H9 (cell line): ENCODE measurements at places on chromosomes 7 and 10. TPM values are rescaled to one million over a fixed set of nuclear protein-coding genes. Genes with fewer than 3 reads are reported as not detected.

HOXA6 gene
- total RNA-seq, result not detected in 2 replicates

RAB19 gene
- 14.4 and 15.1 TPM in 2 replicates for total RNA-seq

CRHR2 gene
- 0.07 and 0.13 TPM in 2 replicates for total RNA-seq

PPP1R9A gene
- 17.0 and 17.3 TPM in 2 replicates for total RNA-seq

CCM2 gene
- 30.4 and 30.5 TPM in 2 replicates for total RNA-seq

TSPAN33 gene
- 34.7 and 36.7 TPM in 2 replicates for total RNA-seq

ASB10 gene
- not detected in 2 replicates for total RNA-seq

- H3K27me3 ChIP-seq, result no peaks in the 10 kb centered on the region
- H3K27ac ChIP-seq, result no peak overlapping the region
- H3K4me1 ChIP-seq, result no peaks in the 10 kb centered on the region; the same call in 1 of the 2 replicates
- DNase-seq, result no peak
- H3K4me3 ChIP-seq, result no peak overlapping the region
Observed at GRCh38 chr10:47418321-47418720, 34.2 kb upstream of the ZNF488 start.

- H3K27ac ChIP-seq, result no peak overlapping the region
- peaks cover 11% of the 10 kb centered on the region for H3K36me3 ChIP-seq
- peak; percentile 65 for DNase-seq
- peaks cover 16% of the 10 kb centered on the region; the same call in 1 of the 2 replicates for H3K27me3 ChIP-seq
Observed at GRCh38 chr10:132306864-132307751, 642 bp downstream of the STK32C start.

DNA sequence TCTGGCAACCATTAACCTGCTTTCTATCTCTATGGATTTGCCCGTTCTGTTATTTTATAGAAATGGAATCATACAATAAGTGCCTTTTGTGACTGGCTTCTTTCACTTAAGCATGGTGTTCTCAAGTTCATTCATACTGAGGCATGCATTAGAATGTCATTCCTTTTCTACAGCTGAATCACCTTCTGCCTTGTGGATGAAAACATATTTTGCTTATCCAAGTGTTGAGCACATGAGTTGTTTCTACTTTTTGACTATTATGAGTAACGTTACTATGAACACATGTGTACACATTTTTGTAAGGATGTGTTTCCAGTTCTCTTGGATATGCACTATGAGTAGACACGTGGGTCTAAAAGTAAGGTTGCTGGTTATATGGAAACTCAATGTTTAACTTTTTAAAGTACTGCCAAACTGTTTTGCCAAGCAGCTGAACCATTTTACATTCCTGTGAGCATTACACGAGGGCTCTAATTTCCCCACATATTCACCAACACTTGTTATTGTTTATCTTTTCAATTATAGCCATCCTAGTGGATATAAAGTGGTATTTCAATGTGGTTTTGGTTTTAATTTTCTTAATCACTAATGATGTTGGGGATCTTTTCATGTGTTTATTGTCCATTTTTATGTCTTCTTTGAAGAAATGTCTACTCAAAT lies 241.3 kb downstream of the FANK1 start:
- H3K4me3 ChIP-seq, result no peak overlapping the region
- no peaks in the 10 kb centered on the region for H3K27me3 ChIP-seq
- H3K4me1 ChIP-seq, result no peaks in the 10 kb centered on the region; the same call in 1 of the 2 replicates
- peaks cover 10% of the 10 kb centered on the region for H3K36me3 ChIP-seq

DNA sequence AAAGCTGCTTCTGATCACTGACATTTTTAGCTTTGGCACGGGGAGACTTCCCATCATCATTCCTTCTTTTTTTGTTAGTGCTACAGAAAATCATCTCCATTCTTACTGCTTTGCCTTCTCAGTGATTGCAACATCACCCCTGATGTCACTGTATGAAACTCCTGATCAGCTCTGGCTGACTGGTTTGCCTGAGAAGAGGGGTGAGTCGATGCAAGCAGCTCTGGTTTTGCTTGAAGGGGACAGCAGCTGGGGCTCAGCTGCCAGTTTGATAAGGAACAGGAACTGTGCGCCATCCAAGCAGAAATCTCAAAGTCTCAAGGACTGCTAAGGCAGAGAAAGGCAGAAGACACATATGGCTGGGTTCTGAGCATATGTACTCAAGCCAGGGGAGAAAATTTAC lies 808.5 kb upstream of the CELF2 start:
- no peaks in the 10 kb centered on the region; the same call in 1 of the 2 replicates for H3K4me1 ChIP-seq
- H3K27me3 ChIP-seq, result no peaks in the 10 kb centered on the region
- no peak overlapping the region for H3K27ac ChIP-seq
- H3K4me3 ChIP-seq, result no peak overlapping the region
- no peak for DNase-seq
- H3K36me3 ChIP-seq, result no peaks in the 10 kb centered on the region; the same call in 1 of the 3 replicates

- H3K27ac ChIP-seq, result no peak overlapping the region
- H3K4me1 ChIP-seq, result peaks cover 2% of the 10 kb centered on the region; the same call in 1 of the 2 replicates
- no peak overlapping the region for H3K4me3 ChIP-seq
Observed at GRCh38 chr10:20944789-20945502, 47.8 kb upstream of the NEBL start.

DNA sequence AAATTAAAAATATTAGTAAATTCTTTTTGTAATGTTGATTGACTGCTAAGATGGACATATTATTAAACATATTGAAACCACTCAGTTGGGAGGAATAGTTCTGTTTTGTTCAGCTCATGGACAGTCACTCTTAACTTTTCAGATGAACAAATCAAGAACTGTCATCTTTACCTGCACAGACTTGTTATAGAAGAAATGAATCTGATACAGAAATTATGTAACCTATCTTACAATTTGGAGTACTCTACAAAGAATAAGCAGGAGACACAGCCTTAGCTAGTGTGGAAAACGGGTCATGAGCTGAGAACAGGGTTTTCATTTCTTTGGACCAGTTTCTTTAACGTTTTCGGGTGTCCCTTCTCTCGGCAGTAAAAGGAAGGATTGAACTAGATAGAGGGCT lies 1.2 kb upstream of the ANLN start:
- H3K4me1 ChIP-seq, result peaks cover 2% of the 10 kb centered on the region
- DNase-seq, result no peak
- no peak overlapping the region for H3K27ac ChIP-seq
- H3K4me3 ChIP-seq, result no peak overlapping the region
- H3K36me3 ChIP-seq, result no peaks in the 10 kb centered on the region

DNA sequence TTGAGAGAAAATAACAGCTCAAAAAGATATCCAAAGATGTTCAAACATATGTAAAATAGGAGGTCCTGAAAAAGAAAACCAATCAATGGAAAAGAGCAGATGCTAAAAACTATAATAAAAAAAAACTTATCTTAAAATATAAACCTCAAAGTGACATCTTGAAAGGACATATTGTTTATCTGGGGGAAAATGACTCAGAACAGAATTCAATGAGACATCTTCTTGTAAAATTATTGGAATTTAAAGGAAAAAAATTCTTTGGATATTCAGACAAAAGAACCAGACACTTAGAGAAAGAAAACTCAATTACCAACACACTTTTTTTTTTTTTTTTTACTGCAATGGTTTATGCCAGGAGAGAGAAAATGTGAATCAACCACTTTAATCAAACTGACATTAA lies 58.9 kb downstream of the NAMPT start:
- no peak for DNase-seq
- no peak overlapping the region for H3K27ac ChIP-seq
- H3K36me3 ChIP-seq, result no peaks in the 10 kb centered on the region
- no peaks in the 10 kb centered on the region for H3K27me3 ChIP-seq
- H3K4me1 ChIP-seq, result no peaks in the 10 kb centered on the region

DNA sequence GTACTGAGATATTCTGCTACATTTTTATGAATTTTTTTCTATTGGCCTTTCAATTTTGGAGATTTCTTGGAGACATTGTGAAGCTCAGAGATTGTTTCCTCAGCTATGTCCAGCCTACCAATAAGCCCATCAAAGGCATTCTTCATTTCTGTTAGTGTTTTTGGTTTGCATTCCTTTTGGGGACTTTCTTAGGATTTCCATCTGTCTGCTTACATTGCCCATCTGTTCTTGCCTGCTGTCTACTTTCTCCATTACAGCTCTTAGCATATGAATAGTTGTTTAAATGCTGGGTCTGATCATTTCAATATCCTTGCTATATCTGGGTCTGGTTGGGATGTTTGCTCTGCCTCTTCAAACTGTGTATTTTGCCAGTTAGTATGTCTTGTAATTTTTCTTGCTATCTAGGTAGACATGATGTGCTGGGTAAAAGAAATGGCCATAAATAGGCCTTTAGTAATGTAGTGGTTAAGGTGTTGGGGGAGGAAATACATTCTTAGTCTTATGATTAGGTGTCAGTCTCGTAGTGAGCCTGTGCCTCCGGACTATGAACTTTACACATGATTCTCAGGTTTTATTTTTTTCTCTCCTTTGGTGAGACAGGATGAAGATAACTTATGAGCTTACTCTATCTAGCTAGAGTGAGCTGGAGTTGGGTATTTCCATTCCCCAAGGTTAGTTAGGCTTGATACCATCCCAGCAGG lies 32.6 kb upstream of the NME8 start:
- DNase-seq, result no peak
- no peaks in the 10 kb centered on the region; the same call in 1 of the 2 replicates for H3K36me3 ChIP-seq
- no peak overlapping the region for H3K27ac ChIP-seq
- H3K4me3 ChIP-seq, result no peak overlapping the region

GRCh38 chr7:70698219-70698832 lies 433.6 kb upstream of the GALNT17 start:
- DNase-seq, result no peak
- H3K4me3 ChIP-seq, result peak overlapping the region; percentile 95
- peaks cover 16% of the 10 kb centered on the region; the same call in 1 of the 2 replicates for H3K4me1 ChIP-seq
- no peaks in the 10 kb centered on the region for H3K27me3 ChIP-seq

GRCh38 chr7:157412021-157412443 lies 75.2 kb downstream of the DNAJB6 start:
- H3K27me3 ChIP-seq, result no peaks in the 10 kb centered on the region
- no peak overlapping the region for H3K27ac ChIP-seq
- no peak overlapping the region for H3K4me3 ChIP-seq
- H3K4me1 ChIP-seq, result no peaks in the 10 kb centered on the region
- peaks cover 35% of the 10 kb centered on the region for H3K36me3 ChIP-seq
- no peak for DNase-seq

DNA sequence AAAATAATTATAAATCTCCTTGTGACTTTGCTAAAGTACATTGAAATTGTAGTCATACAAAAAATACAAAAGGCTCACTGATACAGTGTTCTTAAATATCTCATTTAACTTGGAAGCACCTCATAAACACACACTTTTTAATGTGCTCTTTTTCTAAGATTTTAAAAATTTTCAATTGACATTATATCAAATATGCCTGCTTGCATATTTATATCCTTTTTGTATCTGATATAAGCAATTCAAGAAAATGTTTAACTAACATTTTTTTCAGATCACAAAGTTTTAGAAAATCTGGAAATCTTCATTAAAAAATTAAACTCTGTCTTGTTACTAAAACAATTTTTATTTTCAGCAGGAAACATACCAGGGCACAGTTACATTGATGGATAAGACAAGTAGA lies 661.5 kb downstream of the REEP3 start:
- no peak for DNase-seq
- no peaks in the 10 kb centered on the region for H3K36me3 ChIP-seq
- H3K27me3 ChIP-seq, result no peaks in the 10 kb centered on the region
- no peak overlapping the region for H3K4me3 ChIP-seq
- no peaks in the 10 kb centered on the region; the same call in 1 of the 2 replicates for H3K4me1 ChIP-seq

DNA sequence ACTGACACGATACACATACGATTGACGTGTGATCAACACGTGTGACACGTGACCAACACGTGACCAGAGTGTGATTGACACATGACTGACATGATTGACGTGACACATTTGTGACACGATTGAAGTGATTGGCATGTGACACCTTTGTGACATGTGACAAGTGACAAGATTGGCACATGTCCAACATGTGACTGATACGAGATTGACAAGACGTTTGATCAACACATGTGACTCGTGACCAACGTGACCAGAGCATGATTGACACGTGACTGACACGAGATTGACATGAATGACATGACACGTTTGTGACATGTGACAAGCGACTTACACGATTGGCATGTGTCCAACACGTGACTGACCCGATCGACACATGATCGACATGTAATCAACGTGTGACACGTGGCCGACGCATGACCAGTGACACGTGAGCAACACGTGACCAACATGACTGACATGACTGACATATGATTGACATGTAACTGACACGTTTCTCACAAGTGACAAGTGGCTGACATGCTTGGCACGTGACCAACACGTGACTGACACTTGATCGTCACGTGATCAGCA lies 22.0 kb downstream of the CRPPA start:
- no peak overlapping the region for H3K27ac ChIP-seq
- H3K4me3 ChIP-seq, result no peak overlapping the region
- DNase-seq, result no peak
- no peaks in the 10 kb centered on the region for H3K27me3 ChIP-seq
- H3K36me3 ChIP-seq, result peaks cover 43% of the 10 kb centered on the region
- no peaks in the 10 kb centered on the region for H3K4me1 ChIP-seq

GRCh38 chr10:122062831-122063674 lies 74.1 kb downstream of the TACC2 start:
- H3K4me3 ChIP-seq, result no peak overlapping the region
- H3K36me3 ChIP-seq, result no peaks in the 10 kb centered on the region
- peaks cover 2% of the 10 kb centered on the region; the same call in 1 of the 2 replicates for H3K4me1 ChIP-seq
- no peaks in the 10 kb centered on the region for H3K27me3 ChIP-seq
- DNase-seq, result peak; percentile 83

GRCh38 chr10:61877887-61878739 lies 23.4 kb upstream of the ARID5B start:
- no peaks in the 10 kb centered on the region for H3K4me1 ChIP-seq
- H3K4me3 ChIP-seq, result no peak overlapping the region
- no peaks in the 10 kb centered on the region for H3K27me3 ChIP-seq
- H3K36me3 ChIP-seq, result no peaks in the 10 kb centered on the region

DNA sequence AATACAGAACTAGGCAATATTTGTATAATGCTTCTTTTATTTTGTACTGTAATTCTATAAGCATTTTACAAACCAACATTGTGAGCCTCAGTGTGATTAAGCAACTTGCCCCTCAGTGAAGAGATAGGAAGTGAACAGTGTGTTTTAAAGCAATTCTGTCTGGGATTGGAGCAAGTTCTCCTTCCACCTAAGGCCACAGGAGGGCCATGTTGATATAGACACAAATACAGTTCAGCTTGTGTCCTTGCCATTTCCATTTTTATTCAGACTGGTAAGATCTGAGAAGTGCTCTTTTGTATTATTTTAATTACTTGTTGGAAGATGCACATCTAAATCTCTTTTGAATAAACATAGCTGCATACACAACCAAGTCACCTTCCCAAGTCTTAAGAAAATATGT lies 416.3 kb upstream of the COBL start:
- H3K4me3 ChIP-seq, result no peak overlapping the region
- H3K27me3 ChIP-seq, result peaks cover 29% of the 10 kb centered on the region; the same call in 1 of the 2 replicates
- DNase-seq, result no peak
- no peak overlapping the region for H3K27ac ChIP-seq
- peaks cover 12% of the 10 kb centered on the region for H3K36me3 ChIP-seq

- H3K4me3 ChIP-seq, result no peak overlapping the region
- no peaks in the 10 kb centered on the region for H3K36me3 ChIP-seq
- no peak for DNase-seq
- no peaks in the 10 kb centered on the region for H3K27me3 ChIP-seq
- no peak overlapping the region for H3K27ac ChIP-seq
Observed at GRCh38 chr7:141151746-141152145, 77.9 kb downstream of the TMEM178B start.

GRCh38 chr10:116272440-116273283 lies at the start of gene GFRA1:
GFRA1 (minus strand) TSS chr10:116273206; CDS start chr10:116272029, 1,177 bp downstream.
- H3K4me1 ChIP-seq, result no peaks in the 10 kb centered on the region
- H3K36me3 ChIP-seq, result no peaks in the 10 kb centered on the region

- H3K27me3 ChIP-seq, result no peaks in the 10 kb centered on the region
- no peaks in the 10 kb centered on the region for H3K4me1 ChIP-seq
- no peak overlapping the region for H3K4me3 ChIP-seq
- no peaks in the 10 kb centered on the region for H3K36me3 ChIP-seq
- DNase-seq, result no peak
Observed at GRCh38 chr7:98641646-98642500, 24.8 kb downstream of the NPTX2 start.

- H3K36me3 ChIP-seq, result no peaks in the 10 kb centered on the region; the same call in 1 of the 2 replicates
- no peak overlapping the region for H3K27ac ChIP-seq
- H3K4me1 ChIP-seq, result no peaks in the 10 kb centered on the region
- peaks cover 2% of the 10 kb centered on the region; the same call in 1 of the 2 replicates for H3K27me3 ChIP-seq
- DNase-seq, result peak; percentile 67
Observed at GRCh38 chr10:108465871-108466641, 1301.5 kb upstream of the SORCS1 start.
